ENCODE measurements at places on chromosomes 6 and 20. TPM values are rescaled to one million over a fixed set of nuclear protein-coding genes. Genes with fewer than 3 reads are reported as not detected.

The TMEM200A gene
- 12.8 TPM for total RNA-seq

The SDCBP2 gene
- total RNA-seq = 1.6 TPM

The RFX6 gene
- total RNA-seq = not detected

The SAMD3 gene
- 2.0 TPM for total RNA-seq

The CNR1 gene
- 0.26 TPM for total RNA-seq

The ALDH8A1 gene
- total RNA-seq = not detected

The IMPG1 gene
- not detected for total RNA-seq

The SPEF1 gene
- 0.34 TPM for total RNA-seq

The MYBL2 gene
- 28.8 TPM for total RNA-seq

The FRS3 gene
- total RNA-seq = 5.3 TPM

The SLC26A8 gene
- total RNA-seq = 0.25 TPM

The BPIFB2 gene
- not detected for total RNA-seq

The HEY2 gene
- total RNA-seq = 1.1 TPM

The SLC35D3 gene
- total RNA-seq = not detected

The RHAG gene
- not detected for total RNA-seq

The CYP24A1 gene
- total RNA-seq = not detected

The ATP6V1G2 gene
- total RNA-seq = 8.8 TPM

The GSTA2 gene
- not detected for total RNA-seq

The ADGRF1 gene
- total RNA-seq = not detected

The VGLL2 gene
- total RNA-seq = not detected

The SMLR1 gene
- not detected for total RNA-seq

The GSTA3 gene
- total RNA-seq = not detected

The OTOR gene
- not detected for total RNA-seq

The MCUR1 gene
- total RNA-seq = 16.2 TPM

The PTGIS gene
- 31.3 TPM for total RNA-seq

The CBLN4 gene
- not detected for total RNA-seq

The LBP gene
- not detected for total RNA-seq

The NOX3 gene
- total RNA-seq = not detected

The PRR18 gene
- total RNA-seq = 0.13 TPM

The ESR1 gene
- total RNA-seq = not detected

The KCNK5 gene
- total RNA-seq = 5.7 TPM

The UNC93A gene
- not detected for total RNA-seq

The HTR1E gene
- not detected for total RNA-seq

The HMGCLL1 gene
- 5.0 TPM for total RNA-seq

The PRKN gene
- 2.8 TPM for total RNA-seq

The IP6K3 gene
- 2.9 TPM for total RNA-seq

The RAET1L gene
- not detected for total RNA-seq

The PARD6B gene
- 31.0 TPM for total RNA-seq

The SIM1 gene
- total RNA-seq = not detected

The SMIM29 gene
- total RNA-seq = 8.9 TPM

The PDE7B gene
- total RNA-seq = 0.12 TPM

The KIAA1755 gene
- 0.22 TPM for total RNA-seq

The AVP gene
- not detected for total RNA-seq

The EPPIN gene
- total RNA-seq = not detected

The GCNT2 gene
- total RNA-seq = 48.4 TPM

The HCRTR2 gene
- total RNA-seq = not detected

The IL20RA gene
- not detected for total RNA-seq

The PI16 gene
- not detected for total RNA-seq

The BHLHE23 gene
- total RNA-seq = 0.22 TPM

The APOBEC2 gene
- total RNA-seq = not detected

The LKAAEAR1 gene
- total RNA-seq = not detected

The CYP39A1 gene
- 7.1 TPM for total RNA-seq

The TSBP1 gene
- not detected for total RNA-seq

The APOM gene
- 2.6 TPM for total RNA-seq

The PNPLA1 gene
- total RNA-seq = not detected

The FABP7 gene
- total RNA-seq = 58.2 TPM

The GRM1 gene
- 0.79 TPM for total RNA-seq

The TGM3 gene
- 0.31 TPM for total RNA-seq

Measured in neural progenitor cell (in vitro differentiated cells).